ENCODE measurements at places on chromosomes 13 and 19.

- DNase-seq = no peak
Observed at GRCh38 chr13:113001241-113002140, 32.5 kb downstream of the MCF2L start.

GRCh38 chr13:78012046-78012445 is 93.4 kb upstream of the EDNRB start:
- DNase-seq = no peak

DNA sequence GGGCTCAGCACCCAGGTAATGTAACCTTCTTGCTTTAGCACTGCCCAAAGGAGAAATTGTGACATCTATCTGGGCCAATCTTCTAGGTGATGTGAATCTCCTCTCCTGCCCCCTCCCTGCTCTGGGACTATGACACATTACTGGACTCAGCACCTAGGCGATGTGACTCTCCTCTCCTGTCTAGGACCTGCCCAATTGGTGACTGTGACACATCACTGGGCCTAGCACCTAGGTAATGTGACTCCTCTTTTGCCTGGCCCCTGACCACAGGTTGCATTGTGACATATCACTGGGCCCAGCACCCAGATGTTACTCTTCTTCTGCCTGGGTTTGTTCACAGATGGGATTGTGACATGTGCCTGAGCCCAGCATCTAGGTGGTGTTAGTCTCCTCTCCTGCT is 45.0 kb downstream of the ZNF85 start:
- no peak for DNase-seq

- no peak for DNase-seq
Observed at GRCh38 chr19:7149956-7150705, 80.6 kb downstream of the ZNF557 start.

- DNase-seq = no peak
Observed at GRCh38 chr19:42288387-42288786, 13.5 kb upstream of the PRR19 start.

GRCh38 chr13:34078334-34078999 is 260.5 kb downstream of the RFC3 start:
- no peak for DNase-seq

GRCh38 chr19:17797424-17798201 is 2.7 kb downstream of the B3GNT3 start:
- DNase-seq = peak; percentile 16

- no peak for DNase-seq
Observed at GRCh38 chr19:33310606-33311325, 8.4 kb upstream of the CEBPA start.

DNA sequence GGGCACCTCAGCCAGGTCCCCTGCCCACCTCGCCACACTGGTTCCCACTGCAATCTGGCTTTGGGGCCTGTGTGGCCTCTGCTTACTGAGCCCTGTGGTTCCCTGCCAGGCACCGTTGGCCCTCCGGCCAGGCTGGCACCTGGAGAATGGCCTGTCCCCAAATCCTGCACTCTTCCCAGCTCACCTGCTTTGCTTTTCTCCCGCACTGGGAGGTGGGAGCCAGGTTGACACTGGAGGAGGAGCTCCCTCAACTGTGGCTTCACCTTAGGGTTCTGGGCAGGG is 97.0 kb downstream of the SCGB2B2 start:
- no peak for DNase-seq

- no peak for DNase-seq
Observed at GRCh38 chr13:114115191-114115671, 17.2 kb downstream of the RASA3 start.

- DNase-seq = no peak
Observed at GRCh38 chr13:36298535-36299068, 988 bp upstream of the CCDC169 start.

DNA sequence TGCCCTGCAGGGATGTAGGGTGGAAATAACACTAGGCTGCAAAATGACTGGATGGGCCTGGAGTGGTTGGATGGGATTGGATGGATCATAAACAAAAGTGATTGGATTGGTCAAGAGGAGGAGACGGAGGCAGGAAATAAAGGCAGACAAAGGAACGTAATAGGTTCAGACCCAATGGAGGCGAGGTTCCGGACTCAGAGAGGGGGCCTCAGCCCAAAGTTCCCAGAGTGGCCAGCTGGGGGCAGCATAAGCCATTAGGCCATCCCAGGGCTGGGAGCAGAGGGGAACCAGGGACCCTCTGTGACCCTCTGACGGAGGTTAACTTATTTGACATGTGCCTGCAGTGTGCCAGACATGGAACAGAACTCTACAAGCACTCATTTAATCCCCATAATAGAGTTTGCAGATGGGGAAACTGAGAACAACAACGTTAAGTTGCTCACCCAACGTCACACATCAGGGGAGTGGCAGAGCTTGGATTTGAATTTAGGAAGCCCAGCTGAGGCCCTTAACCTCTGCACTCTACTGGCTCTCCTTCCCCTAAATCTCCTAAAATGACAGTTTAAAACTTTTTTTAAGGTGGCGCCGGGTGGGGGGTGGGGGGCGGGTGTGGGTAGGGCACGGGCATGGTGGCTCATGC is 15.3 kb upstream of the MAP1S start:
- no peak for DNase-seq

GRCh38 chr13:94323764-94324758 is 155.4 kb downstream of the DCT start:
- DNase-seq = no peak

DNA sequence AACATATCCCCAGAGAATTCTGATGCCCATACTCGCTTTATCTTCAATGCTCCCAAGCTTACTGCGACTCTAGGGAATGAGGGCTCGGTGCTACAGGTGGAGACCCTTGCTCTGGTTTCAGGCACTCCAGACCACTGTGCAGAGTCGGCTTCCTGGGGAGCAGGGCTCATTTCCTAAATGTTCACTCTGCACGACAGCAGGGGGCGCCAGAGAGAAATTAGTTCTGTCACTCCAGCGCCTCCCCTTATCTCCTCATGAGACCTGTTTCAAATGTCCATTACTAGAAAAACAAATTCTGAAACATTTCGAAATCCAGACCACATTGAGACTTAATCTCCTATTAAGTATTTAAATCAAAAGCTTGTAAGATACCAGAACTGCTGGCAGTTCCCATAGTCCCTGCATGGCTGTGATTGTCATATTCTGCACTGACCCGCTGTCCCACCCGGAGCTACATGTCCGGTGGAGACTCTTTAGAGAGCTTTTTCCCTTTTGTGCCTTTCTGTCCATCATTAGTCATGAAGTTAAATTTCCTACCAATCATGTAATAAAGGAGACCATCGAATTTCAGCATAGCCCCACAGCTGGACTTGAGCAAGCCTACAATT is 22.4 kb downstream of the EPSTI1 start:
- DNase-seq = no peak

- no peak for DNase-seq
Observed at GRCh38 chr19:50358483-50359327, 6.7 kb downstream of the NAPSA start.

DNA sequence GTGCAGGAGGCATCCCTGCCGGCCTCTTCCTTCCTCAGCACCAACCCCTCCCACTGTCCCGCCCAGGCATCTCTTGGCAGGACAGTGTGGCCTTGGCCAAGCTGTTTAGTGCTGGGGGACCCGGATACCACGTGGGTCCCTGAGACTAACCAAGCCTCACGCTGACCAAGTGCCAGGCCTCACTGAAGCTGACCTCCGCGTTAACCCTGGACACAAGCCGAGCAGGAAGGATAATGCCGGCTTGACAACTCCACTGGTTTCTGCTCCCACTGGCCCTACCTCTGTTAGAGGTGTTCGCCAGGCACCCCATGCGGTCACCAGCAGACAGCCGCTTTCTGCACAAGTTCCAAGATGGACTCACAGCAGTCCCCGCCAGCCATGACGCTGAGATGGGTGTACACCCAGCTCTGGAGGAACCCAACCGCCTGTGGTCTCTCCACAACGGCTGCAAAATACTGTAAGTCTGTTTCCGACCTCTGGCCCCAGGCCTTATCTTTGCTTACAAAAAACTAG is 12.4 kb downstream of the GRTP1 start:
- no peak for DNase-seq

DNA sequence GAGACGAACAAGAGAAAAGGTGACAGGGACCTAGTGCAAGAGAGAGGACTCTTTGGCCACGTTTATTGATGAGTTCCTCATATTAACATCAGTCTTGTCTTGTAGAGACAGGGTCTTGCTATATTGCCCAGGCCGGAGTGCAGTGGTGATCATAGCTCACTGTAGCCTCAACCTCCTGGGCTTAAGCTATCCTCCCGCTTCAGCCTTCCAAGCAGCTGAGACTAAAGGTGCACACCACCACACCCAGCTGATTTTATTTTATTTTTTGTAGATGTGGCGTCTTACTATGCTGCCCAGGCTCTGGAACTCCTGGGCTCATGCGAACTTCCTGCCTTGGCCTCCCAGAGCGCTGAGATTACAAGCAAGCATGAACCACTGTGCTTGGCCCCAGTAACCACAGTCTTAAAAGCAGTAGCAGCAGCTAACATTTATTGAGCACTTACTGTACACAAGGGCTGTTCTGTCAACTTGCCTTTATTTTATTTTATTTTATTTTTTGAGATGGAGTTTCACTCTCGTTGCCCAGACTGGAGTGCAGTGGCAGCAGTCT is 1.1 kb upstream of the SH2D3A start:
- DNase-seq = no peak

GRCh38 chr13:79405501-79405830 is 589 bp downstream of the RBM26 start:
- DNase-seq = no peak

DNA sequence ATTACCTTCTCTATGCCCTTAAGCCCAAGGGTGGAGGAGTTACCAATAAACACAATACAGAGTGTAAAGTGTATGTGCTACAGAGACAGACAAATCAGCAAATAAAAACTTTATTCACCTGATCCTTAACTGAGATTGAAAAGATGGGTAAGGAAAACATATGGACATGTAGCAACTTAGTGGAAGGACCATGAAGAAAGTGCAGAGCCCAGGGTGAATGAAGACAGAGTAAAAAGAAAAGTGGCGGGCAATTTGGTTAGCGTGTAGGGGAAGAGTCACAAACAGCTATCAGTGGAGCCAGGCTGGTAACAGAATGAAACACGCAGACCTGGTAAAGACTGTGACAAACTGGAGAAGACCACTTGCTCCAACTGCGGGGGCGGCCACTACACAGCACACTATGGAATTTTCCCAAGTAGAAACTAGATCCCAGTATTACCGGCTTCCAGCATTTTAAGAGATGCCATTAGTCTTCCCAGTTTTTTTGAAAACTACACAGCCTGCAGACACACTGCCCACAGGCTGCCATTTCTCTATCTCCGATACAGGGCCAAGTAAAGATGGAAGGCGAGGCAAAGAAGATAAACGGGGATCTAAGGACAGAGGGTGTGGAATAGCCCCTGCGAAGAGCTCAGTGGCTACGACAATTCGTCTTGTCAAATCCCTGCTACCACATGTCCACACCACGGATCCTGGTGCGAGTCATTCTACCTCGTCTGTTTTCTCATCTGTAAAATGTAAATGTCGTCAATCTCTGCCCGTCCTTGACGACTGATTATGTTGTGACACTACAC is 1.2 kb downstream of the UQCRFS1 start:
- DNase-seq = no peak

- no peak for DNase-seq
Observed at GRCh38 chr13:114062341-114062740, 70.1 kb downstream of the RASA3 start.

DNA sequence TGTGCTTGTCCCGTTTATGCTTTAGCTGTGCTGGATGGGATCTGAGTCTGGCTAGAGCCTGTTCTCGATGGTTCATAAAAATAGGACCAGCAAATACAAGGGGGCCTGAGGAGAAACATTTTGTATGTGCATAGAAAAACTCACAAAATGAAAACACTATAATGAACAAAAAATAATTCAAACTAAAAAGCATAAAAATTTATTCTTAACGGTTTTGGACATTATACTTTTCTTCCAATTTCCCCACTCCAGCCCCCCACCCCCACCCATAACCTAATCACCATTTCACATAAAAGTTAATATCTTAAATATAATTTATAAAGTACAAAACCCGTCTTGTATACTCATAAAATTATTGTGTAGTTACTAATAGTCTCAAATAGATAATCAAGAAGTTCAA is 93.7 kb downstream of the MYCBP2 start:
- DNase-seq = no peak

- peak; percentile 91 for DNase-seq
Observed at GRCh38 chr19:47255879-47256692, at the start of gene CCDC9. TSS of gene CCDC9 (plus strand) at chr19:47256525. CDS start at chr19:47258401, 1,876 bp downstream.

- no peak for DNase-seq
Observed at GRCh38 chr13:74132152-74132775, 1.9 kb downstream of the KLF12 start.

- DNase-seq = no peak
Observed at GRCh38 chr13:101454767-101455166, 2.3 kb downstream of the ITGBL1 start.

DNA sequence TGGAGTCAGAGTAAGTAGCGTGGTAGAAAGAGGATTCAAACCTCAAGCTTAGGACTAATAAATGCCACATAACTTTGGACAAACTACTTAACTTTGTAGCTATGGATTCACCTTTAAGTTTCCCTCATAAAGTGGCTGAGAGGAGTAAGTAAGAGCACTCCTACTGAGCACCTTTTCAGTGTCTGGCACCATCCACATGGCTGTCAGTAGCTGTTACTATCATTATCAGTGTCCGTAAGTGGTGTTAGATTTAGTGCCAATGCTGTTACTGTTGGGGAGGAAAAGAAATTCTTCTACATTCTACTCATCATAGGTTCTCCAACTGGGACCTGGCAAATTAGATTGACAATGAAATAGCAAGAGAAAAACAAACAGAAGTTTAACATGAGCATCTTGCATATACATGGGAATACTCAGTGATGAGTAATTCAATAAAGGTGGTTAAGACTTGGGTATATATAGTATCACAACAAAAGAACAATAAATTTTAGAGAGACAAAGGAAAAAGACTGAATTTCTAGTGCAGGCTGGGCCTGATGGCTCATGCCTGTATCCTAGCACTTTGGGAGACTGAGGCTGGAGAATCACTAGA is 165.6 kb upstream of the NBEA start:
- no peak for DNase-seq

DNA sequence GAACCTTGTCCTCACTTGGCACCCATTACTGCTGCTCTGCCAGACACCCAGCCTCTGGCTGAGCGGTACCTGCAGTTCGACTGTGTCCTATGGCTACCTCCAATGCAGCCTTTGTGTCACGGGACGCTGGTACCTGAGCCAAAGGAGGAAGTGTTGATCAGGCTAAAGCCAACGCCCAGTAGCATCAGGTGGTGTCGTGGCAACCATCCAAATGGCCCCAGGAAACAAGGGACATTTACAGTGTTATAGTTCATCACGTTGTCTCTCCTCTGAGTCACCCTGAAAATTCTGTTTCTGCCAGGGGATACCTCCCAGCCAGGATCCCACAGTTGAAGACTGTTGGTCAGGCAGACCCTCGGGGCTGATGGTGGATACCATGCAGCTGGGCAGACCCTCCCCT is 10.1 kb downstream of the RHPN2 start:
- no peak for DNase-seq

- no peak for DNase-seq
Observed at GRCh38 chr19:49499030-49499670, 2.9 kb downstream of the RPS11 start.

- no peak for DNase-seq
Observed at GRCh38 chr13:21000647-21001046, 60.7 kb downstream of the LATS2 start.

GRCh38 chr13:114259374-114259773 is 22.0 kb upstream of the UPF3A start:
- DNase-seq = no peak

- DNase-seq = no peak
Observed at GRCh38 chr13:86976521-86977324, 694.4 kb upstream of the SLITRK5 start.

- DNase-seq = no peak
Observed at GRCh38 chr13:33610438-33611120, 207.4 kb upstream of the RFC3 start.

Measured in stromal cell of bone marrow (primary cell).